Kidney epithelial cell (primary cell): ENCODE measurements at places on chromosomes 7 and 10. TPM values are rescaled to one million over a fixed set of nuclear protein-coding genes. Genes with fewer than 3 reads are reported as not detected.

Gene DNAAF5
- total RNA-seq: 59.7 and 70.6 TPM in 2 replicates

Gene HOXA2
- 0.34 and 1.1 TPM in 2 replicates for total RNA-seq

Gene MRPS24
- 142 and 168 TPM in 2 replicates for total RNA-seq

Gene GATA3
- total RNA-seq: 7.2 and 10.9 TPM in 2 replicates

DNA sequence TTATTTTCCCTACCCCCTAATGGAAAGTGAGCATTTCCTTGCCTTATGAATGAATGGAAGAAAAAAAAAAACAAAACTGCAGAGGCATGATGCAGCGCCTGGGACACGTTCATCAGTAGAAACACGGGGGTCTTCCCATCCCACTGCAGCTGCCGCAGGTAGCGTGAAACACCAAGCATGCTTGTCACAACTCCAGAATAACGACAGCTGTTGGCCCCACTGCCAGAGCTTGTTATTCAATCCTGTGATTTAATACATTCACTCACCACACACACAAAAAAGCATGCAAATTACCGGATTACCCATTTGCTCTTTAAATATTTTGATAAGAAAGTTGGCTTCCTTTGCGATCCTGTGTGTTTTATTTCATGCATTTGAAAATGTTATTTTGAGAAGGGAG, 48.4 kb upstream of the GNA12 start:
- no peak for DNase-seq

DNA sequence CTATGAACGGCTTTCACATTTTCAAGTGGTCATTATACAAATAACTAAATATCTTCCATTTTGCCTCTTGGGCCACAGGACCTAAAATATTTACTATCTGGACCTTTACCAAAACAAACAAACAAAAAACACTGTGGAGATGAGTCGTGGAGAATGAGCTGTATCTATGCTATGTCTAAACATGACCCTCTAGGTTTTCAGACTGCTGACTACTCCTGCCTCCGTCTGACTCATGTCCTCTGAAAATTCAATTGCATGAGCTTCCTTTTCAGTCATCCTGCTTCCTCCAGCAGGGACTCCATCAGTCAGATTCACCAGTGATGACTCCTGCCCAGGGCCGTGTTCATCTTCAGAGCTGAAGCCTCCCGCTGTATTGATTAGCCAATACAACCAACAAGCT, 96.8 kb downstream of the COL28A1 start:
- DNase-seq: peak; percentile 85

- no peak for DNase-seq
Measured at GRCh38 chr7:102431617-102432298, 1.6 kb upstream of the ORAI2 start.

GRCh38 chr10:15433850-15434537, 62.9 kb upstream of the FAM171A1 start:
- no peak for DNase-seq

GRCh38 chr7:99143521-99143852, 421 bp downstream of the SMURF1 start:
- DNase-seq: no peak

- DNase-seq: no peak
Measured at GRCh38 chr7:117908031-117908795, 35.0 kb upstream of the CTTNBP2 start.

- DNase-seq: no peak
Measured at GRCh38 chr7:44150966-44151941, 10.1 kb upstream of the MYL7 start.

- no peak for DNase-seq
Measured at GRCh38 chr7:126223729-126224128, 1029.0 kb downstream of the GRM8 start.
